ENCODE measurements at places on chromosomes 16 and 17.
A peak's percentile ranks its signal among the peaks of the same experiment; 100 is the strongest.

DNA sequence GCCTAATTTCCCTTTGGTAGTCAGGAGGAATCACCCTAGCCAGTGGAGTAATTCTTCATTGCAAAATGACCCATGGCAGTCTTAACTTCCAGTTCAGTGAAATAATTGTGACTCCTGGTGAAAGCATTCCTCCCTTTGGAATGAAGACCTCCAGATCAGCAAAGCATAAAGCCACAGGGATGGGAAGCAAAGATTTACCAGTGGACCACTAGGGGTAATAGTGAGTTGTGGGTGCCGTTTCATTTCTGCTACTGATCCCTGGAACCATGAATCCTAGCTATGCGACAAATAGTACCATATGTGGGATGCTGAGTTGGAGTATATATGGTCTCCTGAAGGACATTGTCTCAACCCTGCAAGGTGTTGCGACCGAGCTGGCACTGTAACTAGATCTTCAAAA lies 13.7 kb downstream of the DYNLL2 start:
- DNase-seq, result no peak

DNA sequence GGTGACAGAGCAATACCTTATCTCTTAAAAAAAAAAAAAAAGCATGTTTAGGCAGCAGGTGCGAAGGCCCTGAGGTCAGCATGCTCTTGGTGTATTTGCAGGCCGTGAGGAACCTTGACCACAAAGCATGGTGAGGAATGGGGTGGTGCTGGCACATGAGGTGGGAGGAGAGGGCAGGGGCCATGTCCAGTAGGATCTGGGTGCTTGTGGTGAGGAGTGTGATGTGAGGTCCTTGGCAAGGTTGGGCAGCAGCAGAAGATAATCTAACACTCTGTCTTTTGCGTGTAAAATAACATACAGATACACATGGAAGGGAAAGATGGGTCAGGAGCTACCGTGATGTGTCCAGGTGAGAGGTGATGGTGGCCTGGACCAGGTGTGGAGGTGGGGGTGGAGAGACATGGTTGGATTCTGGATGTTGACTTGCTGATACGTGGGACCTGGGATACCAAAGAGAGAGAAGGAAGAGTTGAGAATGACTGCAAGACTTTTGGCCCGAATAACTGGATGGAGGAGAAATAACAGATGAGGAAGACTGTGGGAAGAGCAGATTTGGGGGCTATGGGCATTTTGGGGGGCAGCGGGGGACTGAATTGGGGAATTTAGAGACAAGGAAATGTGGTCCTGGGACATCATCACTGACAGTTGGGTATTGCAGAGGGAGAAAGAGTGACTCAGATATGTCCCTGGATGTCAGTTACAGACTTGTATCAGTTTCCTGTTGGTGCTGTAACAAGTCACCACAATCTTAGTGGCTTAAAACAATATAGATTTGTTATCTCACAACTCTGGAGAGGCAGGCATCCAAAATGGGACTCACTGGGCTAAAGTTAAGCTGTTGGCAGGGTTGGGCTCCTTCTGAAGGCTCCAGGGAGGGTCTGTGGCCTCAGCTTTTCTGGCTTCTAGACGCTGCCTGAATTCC lies 274.9 kb downstream of the HAPSTR1 start:
- DNase-seq, result no peak

DNA sequence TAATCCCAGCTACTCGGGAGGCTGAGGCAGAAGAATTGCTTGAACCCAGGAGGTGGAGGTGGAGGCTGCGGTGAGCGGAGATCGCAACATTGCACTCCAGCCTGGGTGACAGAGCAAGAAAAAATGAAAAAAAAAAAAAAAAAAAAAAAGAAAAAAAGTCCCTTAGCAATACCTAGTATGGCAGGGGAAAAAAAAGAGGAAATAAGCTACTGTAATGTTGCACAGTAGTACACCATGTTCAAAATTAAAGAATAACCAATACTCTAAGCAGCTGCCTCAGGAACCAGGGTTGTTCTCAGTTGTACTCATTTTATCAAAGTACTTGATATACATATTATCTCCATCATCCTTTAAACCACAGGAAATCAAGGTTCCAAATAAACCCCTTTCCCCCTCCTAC lies 17.3 kb upstream of the TXNDC11 start:
- no peak for DNase-seq

DNA sequence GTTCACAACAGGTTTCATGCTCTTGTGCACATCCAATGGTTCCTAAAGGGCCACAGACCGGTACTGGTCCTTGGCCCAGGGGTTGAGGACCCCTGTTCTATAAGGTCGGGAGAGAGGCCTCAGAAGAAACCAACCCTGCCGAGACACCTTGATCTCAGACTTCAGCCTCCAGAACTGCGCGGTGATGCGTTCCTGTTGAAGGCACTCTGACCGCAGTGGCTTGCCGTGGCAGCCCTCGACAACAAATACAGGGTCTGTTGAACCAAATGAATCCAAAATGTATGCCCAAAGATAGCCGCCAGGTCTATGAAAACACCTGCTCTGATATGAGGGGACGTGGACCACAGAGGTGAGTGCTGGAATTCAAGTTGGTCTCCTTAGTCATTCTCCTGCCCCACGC lies 389.8 kb downstream of the SEC14L1 start:
- no peak for DNase-seq

GRCh38 chr16:60945225-60945624 lies 1091.0 kb downstream of the CDH8 start:
- DNase-seq, result no peak

- peak; percentile 9 for DNase-seq
These were observed 20.6 kb downstream of the MYH10 start for GRCh38 chr17:8609910-8610309.

- no peak for DNase-seq
These were observed 885.4 kb upstream of the RBFOX1 start for GRCh38 chr16:6447021-6447790.

- DNase-seq, result peak; percentile 28
These were observed 38.2 kb upstream of the PIRT start for GRCh38 chr17:10875984-10876555.

DNA sequence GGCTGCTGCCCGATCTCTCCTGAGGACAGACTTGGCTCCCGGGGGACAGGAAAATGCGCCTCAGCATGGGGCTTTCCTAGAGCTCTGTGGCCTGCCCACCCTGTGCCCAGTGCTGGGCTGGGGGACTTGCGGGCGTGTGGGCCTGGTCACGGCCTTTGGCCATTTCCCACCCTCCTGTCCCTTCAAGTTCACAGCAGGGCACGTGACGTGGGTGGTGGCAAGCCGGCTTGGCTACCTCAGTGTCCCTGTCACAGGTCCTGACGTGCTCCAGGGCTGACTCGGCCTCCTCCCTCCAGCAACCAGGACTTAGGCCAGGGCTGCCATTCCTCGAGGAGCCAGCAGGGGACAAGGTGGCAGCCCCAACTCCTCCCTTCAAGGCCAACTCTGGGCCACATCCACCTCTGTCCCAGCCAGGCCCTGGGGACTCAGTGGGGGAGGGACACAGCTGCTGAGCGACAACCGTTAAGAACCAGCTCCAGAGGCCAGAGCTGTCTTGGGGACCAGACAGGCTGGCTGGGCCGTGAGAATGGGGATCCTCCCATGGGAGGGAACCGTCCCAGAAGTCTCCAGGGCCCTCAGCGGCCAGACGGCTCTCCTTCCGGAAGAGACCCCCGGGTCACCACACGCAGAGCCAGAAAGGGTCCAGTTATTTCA lies 981 bp upstream of the UNC13D start:
- peak; percentile 54 for DNase-seq
